ENCODE measurements at places on chromosomes 5 and 9.
A peak's percentile ranks its signal among the peaks of the same experiment; 100 is the strongest.

- DNase-seq: no peak
Observed at GRCh38 chr5:125117566-125117965, 371.1 kb upstream of the ZNF608 start.

GRCh38 chr5:124102486-124102885 is 590.5 kb downstream of the CSNK1G3 start:
- DNase-seq: no peak

- no peak for DNase-seq
Observed at GRCh38 chr5:163658702-163659567, 153.5 kb downstream of the MAT2B start.

GRCh38 chr9:99103901-99104458 is 933 bp upstream of the TGFBR1 start:
- no peak for DNase-seq

- no peak for DNase-seq
Observed at GRCh38 chr9:130843049-130843908, 8.2 kb downstream of the ABL1 start.

GRCh38 chr5:177357459-177358351 is at the start of gene RGS14:
RGS14 (plus strand) TSS chr5:177357924; CDS start chr5:177358025, 101 bp downstream.
- peak; percentile 22 for DNase-seq

GRCh38 chr5:82728926-82729702 is 348.1 kb downstream of the TMEM167A start:
- no peak for DNase-seq

DNA sequence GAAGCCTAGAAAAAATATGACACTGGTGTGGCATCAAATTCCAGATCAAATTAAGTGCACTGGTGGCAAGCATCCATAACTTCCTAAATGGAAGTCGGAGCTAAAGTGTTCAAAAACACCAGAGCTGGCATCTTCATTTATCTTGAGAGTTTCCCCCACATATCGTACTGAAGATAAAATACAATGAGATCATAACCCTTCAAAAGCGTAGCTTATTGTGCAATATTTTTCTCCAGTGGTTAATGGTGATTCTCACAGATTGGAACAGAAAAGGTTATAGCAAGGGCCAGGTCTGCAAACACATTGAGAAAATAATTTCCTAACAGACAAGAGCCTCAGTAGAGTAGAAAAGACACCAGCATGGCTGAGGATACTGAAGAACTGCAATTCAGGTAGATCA is 147.6 kb downstream of the SEMA5A start:
- no peak for DNase-seq

- no peak for DNase-seq
Observed at GRCh38 chr5:150577378-150578139, 62.9 kb upstream of the SYNPO start.

GRCh38 chr5:79408028-79408427 is 105.9 kb downstream of the HOMER1 start:
- no peak for DNase-seq

DNA sequence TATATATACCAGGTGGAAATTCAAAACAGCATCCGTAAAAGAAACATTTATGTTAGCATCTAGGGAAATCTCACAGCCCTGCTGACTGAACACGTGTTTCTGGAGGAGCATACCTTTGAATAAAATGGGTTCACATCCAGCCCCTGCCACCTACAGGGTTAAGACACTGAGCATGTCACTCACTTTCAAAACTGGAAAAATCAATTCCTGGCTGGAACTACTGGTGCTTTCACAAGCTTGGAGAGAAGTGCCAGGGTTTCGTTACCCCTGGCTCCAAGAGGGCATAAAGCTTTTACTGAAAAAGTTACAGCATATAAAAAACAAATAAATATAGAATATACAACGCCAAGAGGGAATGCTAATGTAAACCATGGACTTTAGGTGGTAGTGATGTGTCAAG is 48.0 kb downstream of the SERINC5 start:
- DNase-seq: no peak

DNA sequence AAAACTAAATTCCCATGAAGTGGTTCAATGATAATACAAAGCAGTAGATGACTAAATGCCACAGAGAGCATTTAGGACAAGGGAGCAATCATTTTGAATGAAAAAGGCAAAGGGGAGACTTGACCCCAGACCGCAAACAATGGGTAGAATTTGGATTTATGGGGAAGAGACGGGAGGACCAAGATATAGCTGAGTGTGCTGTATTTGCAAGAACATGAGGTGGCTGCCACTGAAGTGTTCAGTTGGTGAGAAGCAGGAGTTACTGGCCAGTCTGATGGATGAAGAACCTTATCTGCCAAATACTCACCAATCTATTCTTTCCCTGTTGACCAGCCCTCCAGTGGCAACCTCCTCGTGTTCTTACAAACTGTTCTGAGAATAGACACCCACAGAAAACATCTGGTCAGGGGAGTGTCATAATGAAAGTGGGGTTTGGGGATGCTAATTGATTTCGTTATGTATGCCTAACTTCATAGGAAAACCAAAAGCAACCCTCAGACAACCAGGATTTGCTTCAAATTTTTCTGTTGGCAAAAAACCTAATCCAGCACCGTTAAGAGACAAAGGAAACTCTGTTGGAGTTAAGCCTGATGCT is 19.8 kb downstream of the TDRD7 start:
- no peak for DNase-seq

- DNase-seq: no peak
Observed at GRCh38 chr5:6831678-6832671, 118.7 kb downstream of the TENT4A start.

GRCh38 chr5:22643356-22643755 is 209.8 kb downstream of the CDH12 start:
- DNase-seq: no peak

- DNase-seq: no peak
Observed at GRCh38 chr5:77266291-77266690, 55.8 kb downstream of the PDE8B start.

DNA sequence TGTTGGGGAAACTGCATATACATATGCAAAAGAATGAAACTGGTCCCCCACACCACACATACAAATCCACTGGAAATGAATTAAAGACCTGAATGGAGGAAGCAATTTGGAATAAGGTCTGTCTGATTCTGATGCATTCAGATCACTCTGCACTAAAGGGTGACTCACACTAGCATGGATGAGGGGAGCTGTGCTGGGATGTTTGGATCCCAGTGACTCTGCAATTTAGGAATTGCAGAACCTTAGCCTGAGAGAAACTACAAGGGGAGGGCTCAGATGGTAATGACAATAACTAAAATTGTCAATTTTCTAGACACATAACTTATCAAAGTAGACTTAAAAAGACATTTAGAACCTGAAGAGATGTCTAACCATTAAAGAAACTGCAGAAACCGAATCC is 312.0 kb downstream of the CDK5RAP2 start:
- no peak for DNase-seq

DNA sequence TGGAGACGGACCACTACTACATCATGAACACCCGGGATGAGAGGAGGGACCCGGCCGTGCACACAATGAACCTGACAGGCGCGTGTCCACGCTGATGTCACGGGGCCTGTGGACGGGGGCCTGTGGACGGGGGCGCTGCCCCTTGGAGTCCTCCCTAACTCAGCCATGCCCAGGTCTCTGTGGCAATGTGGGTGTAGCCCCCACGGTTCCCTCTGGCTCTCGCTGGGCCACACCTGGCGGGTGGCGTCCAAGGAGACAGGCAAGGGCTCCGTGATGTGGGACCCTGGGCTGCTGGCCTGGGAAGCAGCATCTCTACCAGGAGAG is 22.1 kb downstream of the PAEP start:
- DNase-seq: no peak

GRCh38 chr9:124482431-124483031 is 24.7 kb downstream of the NR5A1 start:
- DNase-seq: no peak

DNA sequence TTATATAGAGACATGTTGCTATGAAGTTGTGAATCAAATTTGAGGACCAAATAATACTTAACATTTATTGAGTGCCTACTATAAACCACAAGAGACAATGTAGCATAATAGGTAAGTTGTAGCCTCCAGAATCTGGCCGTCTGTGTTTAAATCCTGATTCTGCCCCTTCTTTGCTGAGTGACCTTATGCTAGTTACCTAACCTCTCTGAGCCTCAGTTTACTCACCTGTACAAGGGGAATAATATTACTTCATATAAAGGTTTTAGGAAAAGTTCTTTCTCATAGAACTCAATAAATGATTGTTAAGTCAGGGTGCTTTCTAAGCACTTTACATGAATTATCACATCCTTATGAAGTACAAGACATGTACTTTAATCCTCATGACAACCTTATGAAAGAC is 120.6 kb downstream of the NDUFS4 start:
- DNase-seq: no peak

- DNase-seq: no peak
Observed at GRCh38 chr9:2023532-2023931, 8.4 kb downstream of the SMARCA2 start.

- no peak for DNase-seq
Observed at GRCh38 chr9:18502546-18502945, 28.6 kb downstream of the ADAMTSL1 start.

DNA sequence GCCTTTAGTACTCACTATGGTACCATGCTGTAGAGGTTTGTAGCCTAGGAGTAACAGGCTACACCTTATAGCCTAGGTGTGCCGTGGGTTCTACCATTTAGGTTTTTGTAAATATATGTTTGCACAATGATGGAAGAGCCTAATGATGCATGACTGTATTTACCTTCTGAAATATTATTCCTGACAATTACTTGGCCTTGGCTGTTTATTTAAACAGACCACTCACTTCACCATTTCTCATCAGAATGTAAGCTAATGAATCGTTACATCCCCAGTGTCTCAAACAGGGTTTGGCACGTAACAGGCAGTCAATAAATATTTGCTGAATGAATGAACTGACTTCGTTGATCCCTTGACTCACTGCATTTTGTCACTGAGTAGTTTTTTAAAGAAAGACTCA is 93.1 kb downstream of the MED27 start:
- no peak for DNase-seq

DNA sequence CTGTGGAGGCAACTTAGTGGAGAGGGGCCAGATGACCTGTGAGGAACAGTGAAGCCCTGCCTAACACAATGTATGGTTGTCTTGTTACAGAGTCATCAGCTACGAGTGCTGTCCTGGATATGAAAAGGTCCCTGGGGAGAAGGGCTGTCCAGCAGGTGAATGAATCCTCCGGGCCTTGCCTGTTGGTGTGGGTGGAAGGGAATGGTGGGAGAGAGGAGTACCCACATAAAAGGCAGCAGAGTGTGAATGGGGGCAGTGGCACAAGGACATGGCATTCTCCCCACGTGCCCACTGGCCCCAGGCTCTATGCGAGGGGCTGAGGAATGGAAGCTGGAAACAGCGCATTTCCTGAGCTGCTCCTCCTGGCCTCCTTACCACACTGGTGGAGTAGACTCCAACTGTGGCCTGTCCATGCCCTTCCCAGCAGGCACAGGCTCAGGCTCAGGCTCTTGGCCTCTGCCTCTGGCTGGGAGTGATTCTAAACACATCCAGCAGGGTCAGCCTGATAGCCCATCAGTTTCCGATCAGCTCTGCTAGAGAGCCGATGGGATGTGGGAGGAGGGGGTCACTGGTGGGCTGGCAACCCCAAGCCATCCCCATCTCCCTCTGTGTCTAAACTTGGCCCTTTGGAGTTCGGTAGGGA is 15.3 kb downstream of the TGFBI start:
- DNase-seq: no peak

- DNase-seq: no peak
Observed at GRCh38 chr9:98961513-98962180, 17.9 kb downstream of the COL15A1 start.

DNA sequence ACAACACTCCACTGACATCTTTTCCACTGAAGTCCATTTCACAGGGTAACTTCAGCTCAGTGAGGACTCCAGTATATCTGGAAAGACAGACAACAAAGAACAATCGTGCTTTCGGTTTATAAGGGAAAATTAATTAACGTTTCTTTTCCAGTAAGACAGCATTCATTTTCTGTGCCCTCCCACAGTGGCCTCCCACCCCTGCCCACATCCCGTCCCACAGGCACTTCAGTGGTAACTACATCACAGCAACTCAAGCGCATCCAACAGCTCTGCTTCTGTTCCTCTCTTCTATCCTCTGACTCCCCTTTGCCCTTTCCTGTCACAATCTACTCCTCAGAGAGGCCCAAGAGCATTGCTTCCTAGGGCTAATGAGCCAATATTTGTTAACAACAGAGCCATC is 40.3 kb downstream of the GLDC start:
- DNase-seq: no peak

Data from stimulated activated CD8-positive, alpha-beta memory T cell treated with anti-CD3 and anti-CD28 coated beads, Interleukin-7, amount 100 ng/mL, for 1 hour (primary cell).